Sigmoid colon (tissue), 7 donors: ENCODE measurements at places on chromosomes 12 and 14.

- DNase-seq, result no peak
Observed at GRCh38 chr14:79333198-79333546, 878.1 kb downstream of the DIO2 start.

GRCh38 chr12:106740818-106741217 lies 33.7 kb upstream of the RIC8B start:
- no peak for DNase-seq

- no peak for DNase-seq
Observed at GRCh38 chr12:5267603-5268423, 164.1 kb upstream of the NTF3 start.

- DNase-seq, result no peak
Observed at GRCh38 chr14:52039124-52039815, 29.6 kb downstream of the NID2 start.

DNA sequence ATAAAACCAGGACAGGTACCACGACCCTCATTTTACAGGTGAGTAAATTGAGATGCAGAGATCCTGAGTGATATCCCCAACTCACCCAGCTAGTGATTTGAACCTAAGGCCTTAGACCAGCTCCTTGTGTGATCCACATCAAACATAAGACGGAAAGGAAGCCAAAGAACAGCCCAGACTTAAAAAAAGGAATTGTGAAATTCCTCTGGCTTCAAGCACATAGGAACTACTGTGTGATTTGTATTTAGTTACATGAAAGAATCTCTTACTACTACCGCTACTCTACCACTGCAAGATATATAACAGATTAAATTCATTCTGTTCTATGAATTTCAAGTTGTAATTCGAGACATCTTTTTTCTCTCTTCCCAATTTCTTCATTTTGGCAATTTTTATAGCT lies 10.5 kb downstream of the E2F7 start:
- DNase-seq, result no peak

DNA sequence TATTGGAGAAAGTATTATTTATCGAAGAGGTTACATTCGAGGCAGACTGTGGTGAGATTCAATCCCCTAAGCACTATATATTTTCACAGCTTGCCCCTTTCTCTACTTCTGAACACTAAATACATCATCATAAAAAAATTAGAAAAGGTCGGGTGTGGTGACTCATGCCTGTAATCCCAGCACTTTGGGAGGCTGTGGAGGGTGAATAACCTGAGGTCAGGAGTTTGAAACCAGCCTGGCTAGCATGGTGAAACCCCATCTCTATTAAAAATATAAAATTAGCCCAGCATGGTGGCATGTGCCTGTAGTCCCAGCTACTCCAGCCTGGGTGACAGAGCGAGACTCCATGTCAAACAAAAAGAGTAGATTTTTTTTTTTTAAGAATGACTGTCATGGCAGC lies 70.6 kb upstream of the MYF6 start:
- DNase-seq, result no peak
